Ureter (tissue), 1 donor: ENCODE measurements at places on chromosomes 16 and 17. TPM values are rescaled to one million over a fixed set of nuclear protein-coding genes. Genes with fewer than 3 reads are reported as not detected.

PLCG2 gene
- total RNA-seq = 37.6 TPM

C1QTNF8 gene
- not detected for total RNA-seq

SHBG gene
- not detected for total RNA-seq

MT2A gene
- total RNA-seq = 113 TPM

ZNF75A gene
- 36.7 TPM for total RNA-seq

SLC5A10 gene
- not detected for total RNA-seq

DNAH17 gene
- total RNA-seq = not detected

CCDC144A gene
- 11.0 TPM for total RNA-seq

FBXL16 gene
- total RNA-seq = 1.3 TPM

ABCC12 gene
- not detected for total RNA-seq

CLEC10A gene
- total RNA-seq = 5.1 TPM

LPCAT2 gene
- total RNA-seq = 23.6 TPM

DRC3 gene
- 2.0 TPM for total RNA-seq

TMIGD1 gene
- not detected for total RNA-seq

SLFN14 gene
- not detected for total RNA-seq

TP53TG3B gene
- total RNA-seq = not detected

VASN gene
- 13.4 TPM for total RNA-seq

GPR179 gene
- 0.05 TPM for total RNA-seq

VEZF1 gene
- 75.6 TPM for total RNA-seq
